Thyroid gland (tissue), 4 donors: ENCODE measurements at places on chromosomes 6 and 20.

- DNase-seq, result no peak
Measured at GRCh38 chr6:106082735-106083398, 3.3 kb upstream of the PRDM1 start.

DNA sequence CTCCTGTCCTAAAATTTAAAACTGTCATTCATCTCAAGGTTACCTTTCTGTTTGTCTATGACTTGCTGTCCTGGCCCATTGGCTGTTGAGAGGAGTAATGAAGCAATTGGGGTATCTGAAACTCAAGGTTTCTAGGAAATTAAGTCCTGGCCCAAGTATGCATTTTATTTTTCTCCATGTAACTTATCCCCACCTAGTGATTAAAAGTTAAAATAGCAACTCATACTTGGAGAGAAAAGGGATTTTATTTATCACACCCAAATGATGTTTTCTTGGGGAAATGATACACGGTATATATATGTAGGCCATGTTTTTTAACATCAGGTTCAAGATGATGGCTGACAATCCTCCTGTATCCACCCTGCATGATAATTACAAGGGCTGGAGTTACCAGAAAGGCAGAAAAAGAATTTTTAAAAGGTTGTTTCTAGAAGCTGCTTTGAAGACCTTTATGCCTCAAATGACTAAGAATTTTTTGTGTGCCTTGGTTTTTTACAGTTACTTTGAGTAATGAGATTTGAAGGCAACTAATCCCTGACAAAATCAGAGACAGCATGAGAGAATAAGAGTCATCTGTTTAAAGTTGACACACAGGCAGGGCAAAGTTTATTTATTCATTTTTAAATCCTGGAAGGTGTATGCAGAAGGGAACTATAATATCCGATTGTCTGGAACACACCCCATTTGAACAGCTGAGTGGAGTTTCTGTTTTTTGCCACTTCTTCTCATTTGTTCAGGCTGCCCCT, 28.9 kb upstream of the C6orf58 start:
- no peak for DNase-seq

- no peak for DNase-seq
Measured at GRCh38 chr20:38450412-38450975, 15.4 kb upstream of the SNHG17 start.

GRCh38 chr6:11309947-11310665, 77.6 kb upstream of the NEDD9 start:
- no peak for DNase-seq

GRCh38 chr6:167497428-167498056, 172.7 kb downstream of the TTLL2 start:
- no peak for DNase-seq

DNA sequence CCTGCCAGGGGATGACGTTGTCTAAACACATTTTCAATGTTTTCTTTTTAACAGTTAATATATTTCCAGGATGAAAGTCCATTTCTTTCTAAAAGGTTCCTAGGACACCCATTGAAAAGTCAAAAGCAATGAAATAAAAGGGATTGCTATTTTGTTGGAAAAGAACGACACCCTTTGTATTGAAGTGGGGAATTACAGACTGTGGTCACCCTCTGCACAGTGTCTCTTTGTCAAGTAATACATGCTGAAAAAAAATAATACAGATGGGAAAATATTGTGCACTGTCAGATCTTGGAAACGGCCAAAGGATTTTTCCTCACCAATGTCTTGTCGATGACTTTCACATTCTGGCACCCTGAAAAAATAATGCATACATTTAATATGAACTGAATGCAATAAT, 56.9 kb downstream of the HAO1 start:
- no peak for DNase-seq

- DNase-seq, result no peak
Measured at GRCh38 chr20:1332749-1333300, 3.9 kb upstream of the SDCBP2 start.

DNA sequence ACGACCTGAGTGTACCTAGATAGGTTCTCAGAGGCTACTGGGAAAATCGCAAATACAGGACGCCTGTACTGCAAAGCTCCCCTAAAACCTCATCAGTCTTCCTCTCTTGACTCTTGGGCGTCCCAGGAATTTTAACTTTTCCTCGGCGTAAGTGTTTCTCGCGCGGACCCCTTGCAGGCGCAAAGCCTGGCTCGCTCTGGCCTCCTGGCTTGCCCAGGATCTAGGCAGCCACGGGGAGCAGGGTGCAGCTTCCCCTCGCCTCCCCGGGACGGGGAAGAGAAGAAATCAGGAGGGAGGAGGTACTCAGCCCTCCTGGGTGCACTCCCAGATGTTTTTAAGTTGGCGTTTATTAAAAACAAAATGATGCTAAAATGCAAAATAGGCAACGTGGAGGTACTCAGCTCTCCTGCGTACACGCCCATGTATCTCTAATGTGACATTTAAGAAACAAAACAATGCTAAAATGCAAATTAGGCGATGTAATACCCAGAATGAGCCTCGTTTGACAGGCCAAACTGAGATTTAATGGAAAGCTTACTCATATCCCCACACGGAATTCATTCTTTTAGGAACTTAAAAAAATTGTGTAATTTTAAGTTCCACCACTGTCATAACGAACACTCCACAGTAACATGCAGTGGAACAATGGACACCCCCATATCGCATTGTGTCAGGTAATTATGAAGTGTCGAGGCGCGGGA, 1.6 kb upstream of the SOBP start:
- no peak for DNase-seq

DNA sequence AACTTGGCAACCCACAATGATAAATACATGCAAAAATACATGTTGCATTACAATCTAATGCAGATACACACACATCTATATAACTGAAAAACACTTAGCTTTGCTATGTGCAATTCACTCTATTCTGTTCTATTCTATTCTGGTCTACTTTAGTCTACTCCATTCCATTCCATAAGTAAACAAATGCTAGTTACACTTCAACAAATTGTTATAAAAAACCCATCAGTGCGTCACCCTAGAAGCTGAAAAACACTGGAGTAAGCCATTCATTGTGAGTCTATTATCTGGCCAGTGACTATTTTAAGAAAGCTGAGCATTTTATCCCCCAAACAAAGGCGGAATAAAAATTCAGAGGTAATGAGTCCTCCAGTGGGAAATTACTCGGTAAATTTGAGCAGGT, 315.7 kb upstream of the EPHA7 start:
- no peak for DNase-seq

DNA sequence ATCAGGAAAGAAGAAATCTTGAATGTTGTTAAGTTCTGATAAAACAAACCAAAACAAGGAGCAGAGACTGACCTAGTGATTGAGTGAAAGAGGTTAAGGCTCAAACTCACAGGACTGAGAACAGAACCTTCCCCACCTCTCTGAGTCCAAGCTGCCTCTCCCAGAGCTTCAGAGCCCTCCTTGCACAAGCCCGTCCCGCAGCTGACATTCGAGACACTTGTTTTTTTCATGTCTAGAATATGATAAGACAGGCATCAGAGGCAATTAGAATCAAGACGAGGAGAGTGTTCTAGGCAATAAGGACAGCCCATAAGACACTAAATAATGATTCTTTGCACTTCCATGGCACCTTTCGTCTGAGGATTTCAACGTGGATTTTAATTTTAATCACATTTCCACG, 140.6 kb downstream of the PXDC1 start:
- DNase-seq, result no peak

DNA sequence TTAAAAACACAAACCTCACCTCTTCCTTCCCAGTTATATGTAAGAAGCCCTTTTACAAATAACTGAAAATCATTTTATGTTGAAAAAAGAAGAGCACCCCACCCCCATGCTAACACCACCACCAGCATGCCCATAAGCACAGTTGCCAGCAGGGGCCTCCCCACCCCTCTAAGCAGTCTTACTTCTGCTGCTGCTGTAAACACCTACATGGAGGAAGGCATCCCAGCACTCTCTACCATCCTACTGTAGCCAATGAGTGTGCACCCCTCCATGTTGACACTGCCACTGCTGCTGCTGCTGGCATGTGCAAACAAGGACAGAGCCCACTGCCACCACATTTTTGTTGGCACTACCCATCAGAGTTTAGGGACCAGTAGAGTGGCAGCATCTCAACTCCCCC, 49.6 kb upstream of the PHIP start:
- DNase-seq, result no peak

DNA sequence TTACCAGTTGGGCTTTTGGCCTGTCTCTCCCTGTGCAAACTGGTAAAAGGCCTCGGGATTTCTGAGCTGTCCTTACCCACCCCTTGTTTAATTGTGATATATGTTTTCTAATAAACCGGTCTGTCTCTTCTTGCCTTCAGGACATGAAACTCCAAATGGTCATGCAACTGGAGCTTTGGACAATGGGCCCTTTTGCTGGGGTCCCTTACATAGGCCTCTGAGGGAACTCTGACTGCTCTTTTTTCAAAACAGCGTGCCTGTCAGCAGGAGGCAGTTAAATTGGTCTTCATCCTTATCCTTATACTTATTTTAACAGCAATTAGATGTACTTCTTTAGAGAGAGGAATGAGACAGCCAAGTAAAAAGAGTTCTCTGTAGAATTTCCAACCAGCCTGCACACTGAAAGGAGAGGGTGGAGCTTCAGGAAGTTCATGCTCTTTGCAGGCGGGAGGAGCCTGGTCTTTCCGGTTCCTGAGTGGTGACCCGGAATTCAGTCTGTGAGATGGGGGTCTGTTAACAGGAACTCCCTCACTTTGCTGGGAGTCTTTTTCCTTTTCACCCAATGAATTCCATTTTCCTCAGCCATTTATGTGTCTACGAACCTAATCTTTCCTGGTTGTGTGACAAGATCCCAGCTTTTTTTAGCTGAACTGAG, 299.6 kb upstream of the GJE1 start:
- no peak for DNase-seq

DNA sequence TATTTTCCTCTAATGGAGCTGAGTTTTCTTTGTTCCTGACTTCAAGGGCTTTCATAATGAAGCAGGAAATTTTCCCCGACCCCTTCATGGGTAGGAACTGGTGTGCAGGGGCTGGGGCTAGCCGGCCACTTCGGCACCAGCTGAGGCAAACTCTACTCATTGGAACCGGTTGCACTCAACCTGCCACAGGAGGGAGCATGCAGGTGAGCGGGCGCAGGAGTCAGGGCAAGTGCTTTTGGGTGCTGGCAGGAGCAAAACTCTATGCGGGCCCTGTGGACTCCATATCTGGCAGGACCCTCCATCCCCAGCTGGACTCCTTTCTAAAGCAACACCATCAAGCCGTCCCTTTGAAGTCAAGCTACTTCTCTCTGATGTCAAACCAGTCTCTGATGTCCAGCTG, 244.2 kb downstream of the EPM2A start:
- no peak for DNase-seq

- DNase-seq, result no peak
Measured at GRCh38 chr6:140051521-140052512, 677.4 kb upstream of the CITED2 start.

DNA sequence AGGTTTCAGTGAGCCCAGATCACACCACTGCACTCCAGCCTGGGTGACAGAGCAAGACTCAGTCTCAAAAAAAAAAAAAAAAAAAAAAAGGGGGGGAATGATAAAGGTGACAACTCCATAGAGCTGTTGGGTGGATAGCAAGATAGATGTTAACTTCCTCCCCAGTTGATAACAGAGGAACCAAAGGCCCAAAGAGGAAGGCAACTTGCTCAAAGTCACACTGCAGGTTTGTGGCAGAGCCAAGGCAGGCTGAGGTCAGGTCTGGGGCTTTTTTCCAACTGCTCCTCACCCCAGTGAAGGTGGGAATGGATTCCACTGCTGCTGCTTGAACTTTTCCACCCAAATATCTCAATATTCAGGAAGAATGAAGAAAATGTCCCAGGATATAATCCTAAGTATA, 26.7 kb downstream of the HCK start:
- no peak for DNase-seq

DNA sequence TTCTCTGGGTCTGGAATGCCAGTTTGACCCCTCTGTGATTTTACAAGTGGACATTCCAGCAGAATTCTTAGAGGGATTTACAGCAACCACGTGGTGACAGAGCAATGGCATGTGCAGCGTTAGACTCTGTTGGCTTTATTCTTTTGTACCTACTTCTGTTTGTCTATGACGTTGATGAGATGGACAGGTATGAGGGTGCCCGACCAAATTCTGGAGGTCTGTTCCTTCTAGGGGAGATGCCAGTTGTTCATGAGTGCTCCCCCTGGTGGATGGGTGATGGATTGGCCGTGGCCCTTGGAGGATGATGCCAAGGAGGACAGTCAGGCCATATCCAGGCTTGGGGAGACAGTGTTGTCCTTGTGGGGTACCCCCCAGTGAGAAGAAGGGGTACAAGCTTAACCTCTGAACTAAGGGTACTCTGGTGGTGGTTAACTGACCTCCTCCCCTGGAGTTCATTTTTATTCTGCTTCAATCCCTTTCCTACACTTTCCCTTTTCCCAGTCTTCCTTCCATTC, 198.6 kb downstream of the DTNBP1 start:
- peak; percentile 18 for DNase-seq

- no peak for DNase-seq
Measured at GRCh38 chr6:130034378-130035146, 16.2 kb downstream of the L3MBTL3 start.
